ENCODE measurements at places on chromosomes 7 and 10.
A peak's percentile ranks its signal among the peaks of the same experiment; 100 is the strongest.

DNA sequence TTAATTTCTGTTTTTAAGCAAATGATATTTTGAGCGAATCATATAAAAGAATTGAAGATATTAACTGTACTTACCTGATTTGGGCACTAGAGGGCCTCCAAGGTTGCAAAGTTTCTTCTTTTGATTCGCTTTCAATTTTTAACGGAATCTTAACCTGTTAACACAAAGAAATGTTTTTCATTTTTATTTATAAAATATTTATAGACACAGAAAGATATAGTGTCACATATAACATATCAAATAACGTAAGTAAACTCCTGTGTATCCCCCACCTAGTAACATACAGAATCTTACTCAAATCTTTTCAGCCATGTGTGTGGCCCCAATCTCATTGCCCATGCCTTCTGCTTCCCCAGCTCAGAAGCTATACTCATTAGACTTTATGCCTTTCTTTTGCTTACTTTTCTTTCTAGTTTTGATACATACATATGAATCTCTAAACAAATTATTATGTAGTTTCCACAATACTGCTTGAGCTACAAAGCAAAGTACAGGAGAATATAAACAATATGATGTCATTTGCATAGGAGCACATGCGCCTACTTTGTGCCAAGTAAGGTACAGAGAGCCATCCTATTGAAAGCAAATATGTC, 49.5 kb upstream of the ZPBP start:
- DNase-seq: peak; percentile 70

- no peak for DNase-seq
These were observed 326.0 kb upstream of the MTPN start for GRCh38 chr7:136303162-136303561.

GRCh38 chr7:107560898-107561516, 2.7 kb downstream of the COG5 start:
- DNase-seq: peak; percentile 37

- no peak for DNase-seq
These were observed 94.8 kb downstream of the CHN2 start for GRCh38 chr7:29289156-29290021.

- no peak for DNase-seq
These were observed 43.7 kb downstream of the ELFN1 start for GRCh38 chr7:1713502-1714484.

DNA sequence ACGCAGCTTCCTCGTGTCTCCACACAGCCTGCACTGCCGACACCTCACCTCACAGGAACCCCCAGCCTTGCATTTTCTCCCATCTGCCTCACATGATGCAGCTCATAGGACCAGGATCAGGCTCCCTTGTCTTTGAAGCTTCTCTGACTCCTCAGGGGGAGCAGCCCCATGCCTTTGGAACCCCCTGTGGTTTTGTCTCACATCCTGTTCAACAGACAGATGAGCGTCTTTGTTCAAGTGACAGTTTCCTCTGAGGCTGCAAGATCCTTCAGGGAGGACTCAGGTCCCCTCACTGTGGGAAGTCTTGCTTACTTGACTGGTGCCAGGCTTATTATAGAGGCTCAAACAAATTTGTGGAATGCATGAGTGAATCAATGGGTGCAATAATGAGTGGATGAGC, 667.1 kb downstream of the INHBA start:
- DNase-seq: no peak

GRCh38 chr10:84216834-84217233, 8.5 kb downstream of the LRIT2 start:
- no peak for DNase-seq

GRCh38 chr7:127584648-127585043, 750 bp downstream of the GCC1 start:
- DNase-seq: no peak

- no peak for DNase-seq
These were observed 58.0 kb downstream of the CREM start for GRCh38 chr10:35184527-35185171.

DNA sequence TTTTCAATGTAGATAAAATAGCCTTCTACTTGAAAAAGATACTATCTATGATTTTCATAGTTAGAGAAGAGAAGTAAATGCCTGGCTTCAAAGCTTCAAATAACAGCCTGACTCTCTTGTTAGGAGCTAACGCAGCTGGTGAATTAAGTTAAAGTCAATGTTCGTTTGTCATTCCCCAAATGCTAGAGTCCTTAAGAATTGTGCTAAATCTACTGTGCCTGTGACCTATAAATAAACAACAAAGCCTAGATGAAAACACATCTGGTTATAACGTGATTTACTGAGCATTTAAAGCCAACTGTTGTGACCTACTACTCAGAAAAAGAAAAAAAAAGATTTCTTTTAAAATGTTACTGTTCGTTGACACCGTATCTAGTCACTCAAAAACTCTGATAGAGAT, 134.7 kb downstream of the POLR1F start:
- no peak for DNase-seq

- DNase-seq: no peak
These were observed 2.2 kb downstream of the TRIM56 start for GRCh38 chr7:101087334-101088068.

DNA sequence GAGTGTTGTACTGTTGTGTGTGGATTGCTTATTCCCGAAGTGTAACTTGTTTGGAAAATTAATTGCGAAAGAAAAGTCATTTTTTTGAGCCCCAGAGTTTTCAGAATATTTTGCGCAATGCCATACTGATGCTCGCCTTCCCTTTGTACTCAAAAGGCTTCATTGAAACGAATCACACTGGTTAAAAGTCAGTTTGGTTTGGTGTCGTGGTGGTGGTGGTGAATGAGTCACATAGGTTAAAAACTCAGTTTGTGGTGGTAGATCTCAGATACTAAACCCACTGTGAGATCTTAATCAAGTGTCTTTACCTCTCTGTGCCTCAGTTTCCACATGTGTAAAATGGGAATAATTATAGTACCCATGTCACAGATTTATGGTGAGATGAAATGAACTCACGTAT, 61.1 kb upstream of the IL6 start:
- no peak for DNase-seq

DNA sequence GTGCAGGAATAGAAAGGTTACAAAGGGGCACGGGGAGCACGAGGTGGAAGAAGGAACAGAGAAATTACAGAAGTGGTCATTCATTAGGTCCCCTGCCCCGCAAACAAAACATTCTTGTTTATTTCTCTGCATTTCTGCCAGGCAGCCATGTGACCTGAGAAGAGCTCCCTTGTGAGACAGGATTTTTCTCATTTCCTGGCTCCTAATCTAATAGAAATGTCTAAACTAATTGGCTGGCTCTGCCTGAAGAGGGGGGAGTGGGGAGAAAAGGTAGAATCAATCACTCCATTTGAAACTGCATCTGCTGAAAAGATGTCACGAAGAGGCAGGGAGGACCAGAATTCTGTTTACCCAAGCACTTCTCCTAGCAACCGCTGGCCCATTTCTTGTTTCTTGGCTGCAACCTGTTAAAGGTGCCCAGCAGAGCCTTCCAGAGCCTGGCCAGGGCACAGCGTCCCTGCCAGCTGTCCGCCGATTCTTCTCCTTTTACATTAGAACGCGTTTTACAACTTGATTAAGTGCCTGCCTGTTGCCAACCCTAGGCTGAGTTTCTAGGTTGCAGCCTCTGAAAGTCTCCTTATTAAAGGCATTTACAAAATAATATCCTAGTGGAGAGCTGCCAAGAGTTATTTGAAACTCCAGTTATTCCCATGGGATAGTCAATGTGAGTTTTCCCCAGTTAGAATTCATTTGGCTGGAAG, 1227.6 kb downstream of the TYW1 start:
- DNase-seq: no peak

GRCh38 chr7:116552602-116553001, 27.8 kb downstream of the CAV1 start:
- no peak for DNase-seq

GRCh38 chr7:120421151-120421651, 148.2 kb downstream of the KCND2 start:
- DNase-seq: no peak

DNA sequence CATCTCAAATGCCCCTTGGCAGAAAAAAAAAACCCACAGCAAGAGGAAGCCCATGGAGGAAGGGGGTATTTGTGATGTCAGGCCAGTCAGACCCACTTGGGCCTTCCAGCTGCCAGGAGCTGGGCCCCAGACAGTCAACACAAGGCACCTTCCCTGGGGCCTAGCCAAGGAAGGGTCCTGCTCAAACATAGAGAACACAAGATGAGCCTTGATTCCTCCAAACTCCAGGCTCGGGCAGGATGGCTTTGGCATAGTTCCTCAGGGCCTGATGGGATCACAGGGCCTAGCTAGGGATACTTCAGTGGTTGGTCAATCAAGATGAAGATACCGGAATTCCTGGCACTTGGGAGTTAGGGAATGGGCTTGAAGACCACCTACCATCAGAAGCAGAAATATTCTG, 30.8 kb downstream of the DPCD start:
- DNase-seq: no peak

DNA sequence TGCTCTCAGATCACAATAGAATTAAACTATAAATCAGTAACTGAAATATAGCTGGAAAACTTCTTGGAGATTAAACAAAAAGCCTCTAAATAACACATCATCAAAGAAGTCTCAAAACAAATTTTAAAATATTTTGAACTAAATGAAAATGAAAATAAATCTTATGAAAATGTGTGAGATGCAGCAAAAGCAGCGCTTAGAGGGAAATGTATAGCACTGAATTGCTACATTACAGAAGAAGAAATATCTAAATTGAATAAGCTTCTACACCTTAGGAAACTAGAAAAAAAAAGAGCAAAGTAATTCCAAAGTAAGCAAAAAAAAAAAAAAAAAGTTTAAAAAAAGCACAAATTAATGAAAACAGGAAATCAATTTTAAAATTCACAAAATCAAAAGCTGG, 35.2 kb downstream of the LMBR1 start:
- DNase-seq: no peak

DNA sequence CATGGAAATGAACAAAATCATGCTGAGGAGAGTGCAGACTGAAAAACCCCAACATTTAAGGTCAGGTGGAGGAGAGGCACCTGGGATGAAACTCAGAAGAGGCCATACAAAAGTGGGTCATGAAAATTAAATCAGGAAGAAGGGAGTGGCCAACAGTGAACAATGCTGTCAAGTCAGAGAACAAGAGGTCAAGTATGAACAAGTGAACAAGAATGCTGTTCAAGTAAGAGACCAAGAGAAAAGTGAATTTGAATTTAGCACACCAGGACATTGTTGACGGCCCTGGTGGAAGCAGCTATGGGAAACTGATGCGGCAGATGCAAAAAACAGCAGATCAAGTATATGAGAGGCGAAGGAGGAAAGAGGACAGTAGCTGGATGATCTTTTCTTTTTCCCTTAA, 7.9 kb downstream of the CEP41 start:
- DNase-seq: no peak

GRCh38 chr7:47518827-47519226, 63.1 kb downstream of the TNS3 start:
- no peak for DNase-seq

DNA sequence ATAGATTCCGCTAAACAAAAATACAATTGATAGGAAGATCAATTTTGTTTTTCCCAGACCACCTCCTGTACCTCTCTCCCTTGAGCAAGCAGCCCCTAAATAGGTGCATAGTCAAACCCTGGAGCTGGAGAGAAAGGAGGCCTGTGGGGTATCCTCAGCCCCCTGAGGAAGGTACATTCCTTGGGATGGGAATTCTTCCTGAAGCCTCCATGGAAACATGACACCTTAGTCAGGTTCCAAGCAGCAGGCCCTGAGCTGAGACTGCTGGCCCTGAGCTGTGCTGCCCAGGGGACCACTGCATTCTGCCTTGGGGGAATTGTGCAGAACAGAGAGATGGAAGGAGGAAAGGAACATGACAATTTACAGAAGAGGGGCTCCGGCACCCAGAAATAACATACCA, 7.4 kb downstream of the HNRNPF start:
- no peak for DNase-seq

- no peak for DNase-seq
These were observed 106.9 kb upstream of the ZNF746 start for GRCh38 chr7:149604521-149604920.

- DNase-seq: no peak
These were observed 30.7 kb downstream of the BRI3 start for GRCh38 chr7:98312201-98312600.

- DNase-seq: no peak
These were observed 154.3 kb downstream of the ELAPOR2 start for GRCh38 chr7:86904949-86905834.

DNA sequence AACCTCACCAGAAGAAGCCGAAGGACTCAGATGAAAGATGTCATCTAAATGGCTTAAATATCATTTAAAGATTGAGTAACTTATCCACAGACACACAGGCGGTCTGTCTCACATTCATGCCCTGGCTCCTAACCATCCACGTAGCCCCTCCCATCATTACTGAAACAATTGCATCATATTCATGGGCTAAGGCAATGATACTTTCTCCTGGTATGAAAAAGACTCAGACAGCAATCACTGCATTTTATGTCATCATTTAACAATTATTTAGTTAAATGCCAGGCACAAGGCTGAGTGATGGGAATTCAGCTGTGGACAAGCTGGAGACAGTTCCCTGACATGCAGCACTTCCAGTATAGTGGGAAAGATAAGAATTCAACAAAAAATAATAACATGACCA, 11.2 kb upstream of the TECTB start:
- DNase-seq: no peak

DNA sequence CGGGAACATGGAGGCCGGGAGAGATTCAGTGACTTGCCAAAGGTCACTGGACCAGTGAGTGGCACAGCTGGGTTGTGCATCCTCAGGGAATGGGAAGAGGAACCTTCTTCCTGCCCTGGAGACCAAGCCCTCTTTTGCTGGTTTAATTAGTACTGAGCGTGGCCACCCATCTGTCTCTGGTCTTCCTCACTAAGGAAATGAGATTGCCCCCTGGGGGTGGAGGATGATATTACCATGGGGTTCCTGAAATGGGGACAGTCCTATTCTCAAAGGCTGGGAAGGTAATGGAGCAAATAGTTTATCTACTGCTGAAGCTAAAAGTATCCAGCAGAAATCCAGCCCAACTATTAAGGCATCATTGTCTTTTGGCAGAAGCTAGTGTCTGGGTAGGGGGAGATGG, 98.6 kb upstream of the FGFR2 start:
- DNase-seq: no peak

DNA sequence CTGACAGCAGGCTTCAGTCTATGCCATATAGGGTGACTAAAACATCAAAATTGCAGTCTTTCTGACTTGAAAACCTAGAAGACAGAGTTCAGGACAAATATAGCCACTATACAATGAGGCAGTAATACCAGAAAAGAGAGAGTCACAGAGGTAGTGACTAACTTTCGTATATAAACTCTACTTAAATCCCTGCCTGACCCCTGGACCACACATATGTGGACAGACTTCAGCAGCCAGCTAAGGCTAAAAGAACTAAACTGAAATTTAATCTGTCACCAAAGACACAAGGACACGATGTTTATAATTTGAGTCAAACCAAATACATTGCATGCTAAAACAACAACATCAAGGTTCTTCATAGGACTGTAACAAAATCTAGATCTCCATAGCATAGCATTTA, 64.6 kb upstream of the MACROH2A2 start:
- DNase-seq: no peak

All from CD4-positive, alpha-beta T cell treated with Interleukin-1 beta for 1 hour (primary cell).